Activated CD8-positive, alpha-beta memory T cell treated with anti-CD3 and anti-CD28 coated beads for 4 hours (primary cell): ENCODE measurements at places on chromosomes 16 and 17.

GRCh38 chr16:56634715-56635440, 2.4 kb downstream of the MT1M start:
- DNase-seq = no peak

DNA sequence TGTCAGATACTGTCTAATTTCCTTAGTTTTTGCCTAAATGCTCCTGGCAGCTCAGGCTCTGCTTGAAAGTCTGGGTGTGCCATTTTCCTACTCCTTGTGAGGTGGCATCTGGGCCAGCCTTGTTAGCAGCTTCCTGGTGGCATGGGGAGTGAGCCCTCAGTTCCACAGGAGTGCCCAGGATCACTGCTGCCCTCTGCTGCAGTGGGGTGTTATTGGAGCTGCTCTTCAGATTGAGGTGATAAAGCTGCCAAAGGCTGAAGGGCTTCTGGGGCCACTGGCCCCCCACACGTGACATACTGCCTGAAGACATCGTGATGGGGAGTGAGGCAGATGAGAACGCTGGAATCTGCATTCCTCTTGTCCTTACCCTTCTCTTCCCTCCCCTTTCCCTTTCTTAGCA, 27.4 kb downstream of the CEP95 start:
- no peak for DNase-seq

- no peak for DNase-seq
These were observed 36.9 kb downstream of the GINS2 start for GRCh38 chr16:85651629-85652430.

- DNase-seq = no peak
These were observed 23.0 kb upstream of the GNA13 start for GRCh38 chr17:65079489-65079900.

GRCh38 chr16:57377080-57377841, 5.0 kb downstream of the CX3CL1 start:
- DNase-seq = no peak

- DNase-seq = no peak
These were observed 234.7 kb downstream of the SNX29 start for GRCh38 chr16:12210925-12211869.

DNA sequence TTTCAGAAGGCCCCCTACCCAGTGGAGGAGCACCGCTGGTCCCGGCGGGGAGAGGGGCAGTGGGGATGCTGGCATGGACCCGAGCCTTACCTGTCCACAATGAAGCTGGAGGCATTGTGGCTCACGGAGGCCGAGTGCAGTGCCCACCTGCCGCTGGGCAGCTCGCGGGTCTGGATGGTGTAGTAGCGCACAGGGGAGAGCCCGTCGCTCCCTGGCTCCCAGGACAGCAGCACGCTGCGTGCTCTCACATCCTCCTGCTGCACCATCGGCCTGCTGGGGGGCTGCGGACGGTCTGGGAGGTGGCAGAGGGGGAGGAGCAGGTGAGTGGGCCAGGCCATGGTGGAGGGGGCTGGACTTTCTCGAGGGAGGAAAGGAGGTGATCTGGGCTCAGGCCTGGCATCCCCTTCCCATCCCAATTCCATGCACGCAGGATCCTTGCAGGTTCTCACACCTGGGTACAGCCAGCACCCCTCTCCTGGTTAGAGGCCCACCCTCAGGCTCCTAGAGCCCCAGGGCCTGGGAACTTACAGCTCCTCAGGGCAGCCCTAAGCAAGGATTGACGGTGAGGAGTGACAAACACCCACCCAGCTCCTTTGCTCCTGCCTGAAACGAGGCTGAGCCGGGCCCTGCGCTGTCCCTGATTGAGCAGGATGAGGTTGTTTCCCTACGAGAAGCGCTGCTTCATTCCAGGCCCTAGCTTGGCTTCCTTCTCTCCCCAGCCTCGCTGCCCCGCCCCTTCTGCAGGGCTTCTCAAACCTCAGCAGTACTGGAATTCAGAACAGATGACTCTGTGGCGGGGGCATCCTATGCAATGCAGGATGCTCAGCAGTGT, 76.2 kb upstream of the CDC42EP4 start:
- no peak for DNase-seq

- DNase-seq = no peak
These were observed 51.7 kb downstream of the ZNF778 start for GRCh38 chr16:89268987-89269735.

- no peak for DNase-seq
These were observed 6.3 kb upstream of the ABCC1 start for GRCh38 chr16:15942931-15943690.

DNA sequence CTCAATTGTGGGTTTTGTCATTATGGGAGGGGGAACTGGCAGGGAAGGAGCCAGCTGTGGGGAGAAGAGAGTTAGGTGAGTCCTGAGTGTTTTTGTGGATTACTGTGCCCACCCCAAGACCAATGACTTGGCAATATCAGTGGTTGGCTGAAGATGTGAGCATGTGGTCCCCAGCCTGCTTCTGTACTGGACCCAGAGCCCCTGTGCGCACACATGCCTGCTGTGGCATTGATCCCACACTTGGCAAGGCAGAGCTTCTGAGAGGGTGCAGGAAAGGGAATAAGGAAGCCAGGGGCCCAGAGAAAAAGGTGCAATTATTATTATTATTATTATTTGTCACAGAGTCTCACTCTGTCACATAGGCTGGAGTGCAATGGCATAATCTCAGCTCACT, 1.3 kb downstream of the PRAC1 start:
- no peak for DNase-seq

- DNase-seq = no peak
These were observed 1.7 kb upstream of the IGF2BP1 start for GRCh38 chr17:48995304-48995973.

DNA sequence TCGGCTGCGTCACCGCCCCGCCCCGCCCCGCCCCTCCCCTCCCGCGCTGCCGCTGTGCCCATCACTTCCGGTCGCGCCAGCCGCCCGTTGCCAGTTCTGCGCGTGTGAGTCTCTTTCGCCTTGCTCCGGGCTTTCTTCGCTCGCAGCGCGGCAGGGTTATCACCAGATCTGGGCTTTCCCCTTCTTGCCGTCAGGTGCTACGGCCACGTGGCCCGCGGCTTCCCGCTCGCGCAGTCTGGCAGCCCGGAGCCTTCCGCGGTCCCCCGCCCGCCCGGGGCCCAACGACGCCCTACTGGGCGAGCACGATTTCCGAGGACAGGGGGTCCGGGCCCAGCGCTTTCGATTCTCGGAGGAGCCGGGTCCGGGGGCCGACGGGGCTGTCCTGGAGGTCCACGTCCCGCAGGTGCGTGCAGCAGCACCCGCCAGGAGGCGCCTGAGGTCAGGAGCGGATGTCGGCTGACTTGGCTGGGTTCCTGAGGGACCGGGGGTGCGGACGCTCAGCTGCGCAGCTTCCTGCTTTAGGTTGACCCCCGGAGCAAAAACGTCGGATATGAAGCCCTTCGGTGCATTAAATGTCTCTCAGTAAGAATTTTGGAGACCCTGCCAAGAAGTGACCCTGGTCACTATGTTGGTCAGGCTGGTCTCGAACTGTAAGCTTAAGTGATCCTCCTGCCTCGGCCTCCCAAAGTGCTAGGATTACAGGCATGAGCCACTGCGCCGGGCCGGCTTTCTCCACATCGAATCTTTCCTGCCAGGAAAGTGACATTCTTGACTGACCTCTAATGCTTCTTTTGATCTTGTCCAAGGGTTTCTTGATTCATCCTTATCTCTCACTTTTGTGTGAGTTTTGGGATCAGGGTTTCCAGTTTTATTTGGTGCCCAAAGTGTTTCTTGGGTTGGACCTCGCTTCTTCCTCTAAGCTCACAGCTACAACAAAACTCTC, at the start of gene METTL23:
METTL23 (plus strand) TSS at position 64 of the 943 bp plus-strand sequence. CDS start 2,872 bp downstream, outside the sequence.
- DNase-seq = peak; percentile 62

GRCh38 chr17:38454532-38454931, 26.3 kb downstream of the ARHGAP23 start:
- DNase-seq = no peak

DNA sequence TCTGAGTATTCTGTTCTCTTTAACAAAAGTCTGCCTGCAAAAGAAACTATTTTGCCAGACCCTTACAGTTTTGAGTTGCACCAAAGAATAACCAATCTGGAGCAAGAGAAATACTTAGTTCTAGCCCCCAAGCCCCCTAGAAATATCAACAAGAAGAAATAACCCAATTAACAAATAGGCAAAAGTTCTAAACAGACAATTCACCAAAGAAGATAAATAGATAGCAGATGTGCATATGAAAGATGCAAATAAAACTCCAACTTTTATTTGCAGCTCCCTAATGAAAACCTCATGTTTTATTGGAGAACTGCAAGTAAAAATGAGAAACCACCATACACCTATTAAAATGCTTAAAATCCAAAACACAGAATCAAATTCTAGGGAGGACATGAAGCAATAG, 1308.0 kb downstream of the CDH11 start:
- no peak for DNase-seq

DNA sequence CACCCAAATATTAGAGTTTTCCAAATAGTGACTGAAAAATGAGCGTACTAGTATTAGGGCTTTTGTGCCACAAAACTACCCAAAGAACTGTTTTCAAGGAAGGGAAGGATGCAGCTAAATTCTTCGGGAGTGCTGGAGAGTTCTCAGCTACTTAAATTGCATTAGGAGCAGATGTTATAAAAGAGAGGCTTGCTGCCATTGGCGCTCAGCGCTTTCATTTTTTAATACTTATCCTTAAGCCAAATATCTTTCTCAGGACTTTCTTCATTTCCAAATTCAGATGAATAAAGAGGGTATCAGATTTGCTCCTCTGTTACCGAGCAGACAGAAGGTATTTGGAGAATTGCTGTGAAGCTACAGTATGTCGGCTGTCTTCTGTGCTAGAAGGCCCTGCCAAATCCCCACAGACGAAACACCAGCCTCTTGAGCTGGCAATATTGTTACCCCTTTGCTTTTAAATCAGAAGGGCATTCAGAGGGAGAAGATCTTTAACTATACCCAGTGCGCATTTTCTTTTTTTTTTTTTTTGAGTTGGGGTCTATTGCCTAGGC, 47.2 kb upstream of the CLEC18A start:
- no peak for DNase-seq

- no peak for DNase-seq
These were observed 20.4 kb upstream of the TRIM25 start for GRCh38 chr17:56934280-56934679.

DNA sequence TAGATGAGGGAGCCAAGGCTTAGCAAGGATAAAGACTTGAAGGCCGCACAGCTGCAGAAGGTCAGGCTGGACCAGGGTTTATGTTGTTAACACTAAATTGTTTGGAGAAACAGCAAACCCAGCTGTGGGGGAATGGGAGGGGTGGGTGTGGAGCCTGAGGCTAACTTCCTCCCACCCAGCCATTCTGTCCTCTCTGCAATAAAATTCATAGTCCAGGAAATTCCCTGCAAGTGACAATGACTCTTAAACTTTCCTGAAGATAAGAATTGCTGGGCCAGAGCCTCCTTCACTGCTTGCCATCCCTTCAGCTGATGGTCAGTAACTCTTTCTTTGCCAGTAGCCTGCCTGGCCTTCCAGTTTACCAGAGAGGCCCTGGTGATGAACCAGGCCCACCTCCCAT, 19.4 kb upstream of the ATP5MC1 start:
- DNase-seq = no peak

- DNase-seq = no peak
These were observed 41.0 kb downstream of the TUBD1 start for GRCh38 chr17:59851439-59852375.

- no peak for DNase-seq
These were observed 28.8 kb downstream of the NGFR start for GRCh38 chr17:49523706-49524472.

DNA sequence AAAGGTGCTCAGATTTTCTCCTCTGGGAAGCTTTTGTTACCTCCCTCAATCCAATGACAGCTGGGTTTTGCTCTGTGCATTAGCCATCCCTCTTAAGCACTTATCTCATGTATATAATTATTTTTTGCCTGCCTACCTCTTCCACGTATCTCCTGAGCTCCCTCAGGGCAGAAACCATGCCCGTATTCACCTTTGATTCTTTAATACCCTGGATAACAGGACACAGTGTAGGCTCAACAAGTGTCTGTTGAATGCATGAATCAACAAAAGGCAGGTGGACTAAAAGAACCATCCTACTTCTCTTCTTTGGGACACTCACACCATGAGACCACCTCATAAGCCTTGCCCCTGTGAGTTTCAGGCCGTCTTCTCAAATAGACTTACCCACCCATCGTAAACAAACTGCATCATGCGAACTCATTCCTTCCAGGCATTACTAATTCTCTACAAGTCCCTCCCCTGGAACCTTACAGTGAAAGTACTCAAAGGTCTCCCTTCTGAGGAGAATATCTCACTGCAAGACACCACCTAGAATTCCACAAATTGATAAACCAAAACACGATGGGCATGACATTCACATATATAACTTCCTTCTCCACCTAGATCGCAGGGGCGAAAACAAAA, 3.2 kb downstream of the ARHGAP17 start:
- no peak for DNase-seq

- DNase-seq = peak; percentile 27
These were observed 4.3 kb upstream of the APRT start for GRCh38 chr16:88815901-88816589.

DNA sequence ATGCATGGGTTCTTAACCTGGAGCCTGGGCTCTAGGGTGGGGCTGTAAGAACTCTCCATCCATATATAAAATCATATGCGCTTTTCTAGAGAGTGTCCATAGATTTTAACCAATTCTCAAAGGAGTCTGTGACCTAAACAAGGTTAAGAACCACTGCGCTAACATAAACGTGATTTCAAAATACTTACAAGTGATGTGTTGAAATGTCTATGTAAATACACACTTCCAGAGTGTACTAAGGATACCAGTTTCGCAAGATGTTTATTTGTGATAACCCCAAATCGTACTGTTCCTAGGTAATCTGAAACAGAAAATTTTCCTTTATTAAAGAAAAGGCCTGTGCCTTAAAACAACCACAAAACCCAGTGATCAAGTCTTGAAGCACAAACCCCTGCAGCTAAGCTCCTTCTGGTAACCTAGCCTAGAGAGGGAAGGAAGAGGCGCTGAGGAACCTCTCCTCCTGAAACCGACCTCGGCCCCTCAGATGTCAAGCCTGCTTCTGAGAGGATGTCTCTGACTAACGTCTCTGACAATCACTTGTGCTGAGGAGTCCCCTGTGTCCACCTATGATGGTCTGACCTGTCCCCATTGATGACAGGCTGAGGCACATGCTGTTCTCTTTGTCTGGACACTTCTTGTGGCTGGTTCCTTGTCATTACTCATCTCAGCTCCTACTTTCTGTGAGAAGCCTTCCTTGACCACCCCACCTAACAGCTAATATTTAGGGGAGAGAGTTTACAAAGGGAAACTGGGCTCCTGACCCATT, 32.2 kb downstream of the SNN start:
- DNase-seq = no peak

DNA sequence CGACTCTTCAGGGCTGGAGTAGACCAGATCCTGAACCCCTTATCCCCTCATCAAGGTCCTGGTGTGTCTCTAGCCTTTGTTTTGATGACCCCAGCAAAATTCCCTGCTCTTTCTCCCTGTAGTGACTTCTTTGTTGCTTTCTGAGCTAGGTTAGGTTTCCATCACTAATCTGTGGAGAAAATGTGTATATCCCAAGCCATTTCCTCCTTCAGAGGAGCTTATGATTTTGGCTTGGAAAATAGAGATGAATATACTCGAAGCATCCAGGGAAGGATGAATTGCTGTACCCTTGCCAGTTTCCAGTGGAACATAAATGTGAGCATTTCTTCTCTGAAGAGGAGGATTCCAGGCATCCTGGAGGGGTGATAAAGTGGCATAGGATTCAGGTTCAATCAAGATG, 55.8 kb downstream of the KSR1 start:
- DNase-seq = no peak

- no peak for DNase-seq
These were observed 28.4 kb upstream of the ALKBH5 start for GRCh38 chr17:18155179-18155578.
